ENCODE measurements at places on chromosomes 13 and 19.

DNA sequence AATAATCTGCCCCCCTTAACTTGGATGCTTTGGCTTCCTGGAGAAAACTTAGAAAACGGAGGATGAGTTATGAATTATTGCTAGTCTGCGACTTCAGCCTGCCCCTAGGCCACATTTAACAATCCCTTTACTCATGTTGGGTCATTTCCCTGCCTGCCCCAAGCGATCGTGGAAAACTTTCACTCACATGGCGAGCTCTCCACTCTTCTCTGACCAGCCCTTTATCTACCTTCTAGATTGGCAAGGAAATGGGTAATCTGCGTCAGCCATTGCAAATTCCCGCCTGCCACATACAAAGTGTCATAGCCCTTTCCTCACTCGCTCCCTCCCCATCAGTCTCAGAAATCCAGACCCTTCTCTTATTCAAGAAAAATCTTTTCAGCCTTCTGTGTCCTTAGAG, 154.3 kb upstream of the IRS2 start:
- no peak for DNase-seq

DNA sequence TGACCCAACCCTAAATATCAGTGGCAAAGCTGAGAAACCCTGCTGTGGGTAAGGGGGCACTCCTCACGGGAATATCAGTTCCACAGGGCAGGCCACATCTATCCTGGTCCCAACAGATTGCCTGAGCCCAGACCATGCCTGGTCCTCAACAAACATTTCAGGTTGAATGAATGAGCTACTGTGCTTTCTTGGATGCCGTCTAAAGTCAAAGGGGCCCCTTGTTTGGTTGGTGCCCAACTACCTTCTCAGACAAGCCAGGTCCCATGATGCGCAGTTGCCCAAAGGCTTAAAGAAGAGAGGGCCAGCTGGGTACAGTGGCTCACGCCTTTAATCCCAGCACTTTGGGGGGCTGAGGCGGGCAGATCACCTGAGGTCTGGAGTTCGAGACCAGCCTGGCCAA, 2.4 kb downstream of the DPP9 start:
- DNase-seq = no peak

- DNase-seq = no peak
Measured at GRCh38 chr13:28336193-28336657, 158.7 kb downstream of the FLT1 start.

DNA sequence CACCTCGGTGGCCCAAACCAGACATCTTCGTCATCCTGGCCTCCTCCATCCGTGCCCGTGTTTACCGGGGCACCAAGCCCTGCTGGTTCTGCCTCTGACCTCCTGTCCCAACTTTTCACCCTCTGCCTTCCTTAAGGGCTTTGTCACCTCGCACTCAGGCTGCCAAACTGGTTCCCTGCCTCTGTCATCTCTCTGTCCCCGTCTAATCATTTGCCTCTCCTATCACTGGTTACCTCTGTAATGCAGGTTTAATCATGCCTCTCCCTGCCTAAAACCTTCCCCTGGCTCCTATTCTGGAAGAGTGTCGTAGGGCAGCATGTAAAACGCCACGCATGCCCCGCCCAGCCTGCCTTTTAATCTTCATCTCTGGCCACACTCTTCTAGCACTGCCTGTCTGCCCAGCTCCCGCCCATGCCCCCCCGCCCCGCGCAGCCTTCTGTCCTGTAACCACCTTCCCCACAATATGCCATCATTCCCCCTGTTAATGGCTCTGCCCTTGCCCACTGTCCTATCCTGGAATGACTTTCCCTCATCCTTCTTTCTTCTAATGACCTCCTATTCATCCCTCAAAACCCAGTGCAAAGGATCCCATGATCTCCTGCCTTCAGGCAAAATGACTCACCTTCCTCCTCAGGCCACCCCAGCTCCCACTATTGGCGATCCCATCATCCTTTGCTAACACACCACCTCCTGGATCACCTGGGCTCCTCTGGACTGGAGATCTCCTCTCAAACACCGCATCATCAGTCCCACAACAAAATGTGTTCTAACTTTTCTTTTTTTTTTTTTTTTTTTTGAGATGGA, 66.7 kb downstream of the PEX11G start:
- DNase-seq = no peak

GRCh38 chr13:111361046-111361872, 40.8 kb downstream of the TEX29 start:
- DNase-seq = no peak

- no peak for DNase-seq
Measured at GRCh38 chr19:29715701-29716581, 880 bp upstream of the C19orf12 start.

Data from activated effector memory CD4-positive, alpha-beta T cell treated with Interleukin-2 at 50 U/mL for 16 hours (primary cell).